Right atrium auricular region (tissue), 2 donors: ENCODE measurements at places on chromosomes 7 and 10. TPM values are rescaled to one million over a fixed set of nuclear protein-coding genes. Genes with fewer than 3 reads are reported as not detected.
A peak's percentile ranks its signal among the peaks of the same experiment; 100 is the strongest.

DNA sequence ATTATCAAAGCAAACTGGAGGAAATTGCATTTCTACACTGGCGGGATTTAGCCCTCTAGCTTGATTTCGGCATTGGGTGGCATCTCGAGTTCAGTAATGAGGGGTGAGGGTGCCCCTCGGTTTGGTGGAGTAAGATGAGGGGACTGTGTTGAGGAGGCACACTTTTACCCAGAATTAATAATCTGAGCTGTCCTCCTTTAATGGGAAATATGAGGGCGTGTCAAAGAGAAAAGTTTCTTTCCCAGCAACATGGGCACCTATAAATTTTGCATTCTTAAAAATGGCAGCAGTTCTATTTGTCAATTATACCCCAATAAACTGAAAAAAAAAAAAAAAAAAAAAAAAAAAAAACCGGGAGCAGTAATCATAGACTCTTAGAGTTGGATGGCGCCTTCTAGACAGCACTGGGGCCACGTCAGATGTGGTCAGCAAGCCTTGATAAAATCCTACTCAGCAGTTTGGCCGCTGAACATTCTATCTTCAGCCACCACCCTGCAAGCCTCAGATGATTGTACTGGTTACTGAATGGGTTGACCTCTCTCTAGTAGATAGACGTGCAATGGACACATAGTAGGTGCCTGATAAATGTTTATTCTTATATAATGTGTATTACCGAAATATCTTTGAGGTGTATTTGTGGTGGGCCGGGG is 931 bp downstream of the PAPSS2 start:
- no peaks in the 10 kb centered on the region for H3K4me1 ChIP-seq
- H3K27ac ChIP-seq: peak overlapping the region; percentile 82
- H3K27me3 ChIP-seq: no peaks in the 10 kb centered on the region

DNA sequence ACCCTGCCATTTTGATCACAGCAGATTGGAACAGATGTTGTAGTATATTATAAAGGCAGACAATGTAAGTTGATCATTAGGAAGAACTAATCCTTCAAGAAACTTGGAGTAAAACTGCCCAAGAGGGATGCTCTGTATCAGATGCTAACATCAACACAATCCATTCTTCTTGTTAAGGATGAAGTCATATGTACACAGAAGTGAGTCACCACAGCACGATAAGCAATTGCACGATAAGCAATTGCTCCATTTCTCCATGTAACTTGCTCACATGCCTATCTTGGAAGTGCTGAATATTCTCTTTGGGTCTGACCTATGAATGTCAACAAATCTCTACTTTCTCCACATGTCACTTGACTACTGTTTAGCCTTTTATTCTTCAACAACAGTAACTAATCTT is 41.5 kb upstream of the DMTF1 start:
- DNase-seq: no peak
- H3K4me3 ChIP-seq: no peak overlapping the region
- H3K27ac ChIP-seq: no peak overlapping the region
- H3K27me3 ChIP-seq: no peaks in the 10 kb centered on the region
- H3K36me3 ChIP-seq: no peaks in the 10 kb centered on the region

- H3K4me1 ChIP-seq: peaks cover 10% of the 10 kb centered on the region
- H3K4me3 ChIP-seq: peak within 1 kb of the TSS; percentile 40
- H3K27ac ChIP-seq: peak within 1 kb of the TSS; percentile 64
- H3K36me3 ChIP-seq: no peaks in the 10 kb centered on the region
- no peak for DNase-seq
- peaks cover 14% of the 10 kb centered on the region for H3K27me3 ChIP-seq
Observed at GRCh38 chr7:27130540-27131389, at the start of gene HOXA4. TSS of gene HOXA4 (minus strand) at chr7:27130757. CDS start at chr7:27130733, 24 bp downstream.

- H3K4me3 ChIP-seq: no peak overlapping the region
- H3K27me3 ChIP-seq: no peaks in the 10 kb centered on the region
- no peak for DNase-seq
- H3K36me3 ChIP-seq: no peaks in the 10 kb centered on the region
- no peaks in the 10 kb centered on the region for H3K4me1 ChIP-seq
Observed at GRCh38 chr7:28260969-28261368, 80.4 kb upstream of the JAZF1 start.

The WEE2 gene
- not detected for total RNA-seq

GRCh38 chr7:101173752-101174244 is 6.3 kb downstream of the NAT16 start:
- H3K4me3 ChIP-seq: peak overlapping the region; percentile 31
- peaks cover 40% of the 10 kb centered on the region for H3K4me1 ChIP-seq
- peaks cover 51% of the 10 kb centered on the region for H3K27me3 ChIP-seq
- H3K27ac ChIP-seq: no peak overlapping the region
- no peak for DNase-seq

The ATP5MK gene
- 554 TPM for total RNA-seq

DNA sequence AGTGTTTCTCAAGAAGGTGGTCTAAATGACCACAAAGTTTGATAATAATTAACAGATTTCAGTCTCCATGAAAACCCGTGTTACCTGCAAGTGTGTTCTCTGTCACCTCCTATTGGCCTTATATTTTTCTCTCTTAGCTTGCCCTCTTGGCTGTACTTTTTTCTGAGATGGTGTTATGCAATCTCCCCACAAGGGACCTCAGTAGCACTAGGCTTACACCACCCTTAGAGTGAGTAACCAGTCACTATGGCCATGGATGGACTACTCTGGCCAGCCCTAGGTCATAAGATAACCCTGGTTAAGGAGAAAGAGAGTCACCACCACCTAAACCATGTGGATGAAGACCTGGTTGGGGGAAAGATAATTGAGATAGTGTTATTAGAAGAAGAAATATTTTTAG is 76.8 kb downstream of the NPSR1 start:
- H3K4me3 ChIP-seq: no peak overlapping the region
- DNase-seq: no peak
- H3K27me3 ChIP-seq: no peaks in the 10 kb centered on the region
- H3K27ac ChIP-seq: no peak overlapping the region
- H3K4me1 ChIP-seq: no peaks in the 10 kb centered on the region

The MACC1 gene
- total RNA-seq: 0.26 TPM

DNA sequence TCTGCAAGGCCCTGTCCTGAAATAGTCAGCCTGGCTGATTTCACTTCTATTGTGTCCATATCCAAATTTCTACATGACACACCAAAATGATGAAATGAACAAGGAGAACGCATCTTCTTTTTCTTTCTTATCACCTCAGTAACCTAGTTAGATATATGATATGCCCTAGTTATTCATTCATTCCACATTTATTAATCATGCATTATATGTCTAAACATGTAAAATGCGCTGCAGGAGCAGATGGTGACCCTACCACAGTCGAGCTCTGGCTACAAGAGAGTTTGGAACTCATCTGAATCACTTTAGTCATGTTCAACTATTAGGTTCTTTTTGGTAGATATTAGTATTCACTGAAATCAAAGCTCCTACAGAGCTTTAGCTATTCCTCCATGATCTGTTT is 31.8 kb upstream of the VPS41 start:
- no peak overlapping the region for H3K27ac ChIP-seq
- no peak overlapping the region for H3K4me3 ChIP-seq
- H3K4me1 ChIP-seq: no peaks in the 10 kb centered on the region
- no peaks in the 10 kb centered on the region for H3K36me3 ChIP-seq
- no peak for DNase-seq

The UCN3 gene
- total RNA-seq: not detected

DNA sequence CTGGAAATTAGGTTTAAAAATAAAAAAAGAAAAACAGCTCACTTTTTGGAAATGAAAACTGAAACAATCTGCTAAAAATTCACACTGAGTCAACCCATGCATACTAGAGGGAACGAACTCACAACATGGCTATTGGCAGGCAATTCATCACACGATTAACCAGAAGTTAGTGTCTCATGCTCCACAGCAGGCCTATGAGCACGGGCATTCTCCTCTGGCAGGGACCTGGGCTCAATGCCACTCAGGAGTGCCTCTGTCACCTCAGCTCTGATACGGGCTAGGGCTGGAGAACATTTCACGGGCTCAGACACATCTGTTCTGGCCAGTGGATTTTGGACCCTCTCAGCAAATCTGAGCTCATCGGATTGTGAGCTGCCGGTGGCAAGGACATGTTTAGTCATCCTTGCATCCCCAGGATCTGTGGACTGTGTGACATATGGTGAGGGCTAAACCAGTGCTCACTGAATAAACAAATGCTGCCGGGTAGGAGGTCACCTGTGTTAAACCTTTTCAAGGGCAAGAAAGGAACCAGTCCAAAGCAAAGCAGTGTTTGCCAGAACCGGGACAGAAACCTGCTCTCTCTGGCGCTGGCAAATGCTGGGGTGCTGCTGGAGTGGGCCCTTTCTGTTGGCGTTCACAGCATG is 40.1 kb downstream of the POLR3A start:
- DNase-seq: no peak
- H3K4me1 ChIP-seq: peaks cover 6% of the 10 kb centered on the region
- peaks cover 83% of the 10 kb centered on the region for H3K36me3 ChIP-seq
- peak overlapping the region; percentile 77 for H3K27ac ChIP-seq
- H3K4me3 ChIP-seq: no peak overlapping the region

The IKZF1 gene
- total RNA-seq: 1.7 TPM

DNA sequence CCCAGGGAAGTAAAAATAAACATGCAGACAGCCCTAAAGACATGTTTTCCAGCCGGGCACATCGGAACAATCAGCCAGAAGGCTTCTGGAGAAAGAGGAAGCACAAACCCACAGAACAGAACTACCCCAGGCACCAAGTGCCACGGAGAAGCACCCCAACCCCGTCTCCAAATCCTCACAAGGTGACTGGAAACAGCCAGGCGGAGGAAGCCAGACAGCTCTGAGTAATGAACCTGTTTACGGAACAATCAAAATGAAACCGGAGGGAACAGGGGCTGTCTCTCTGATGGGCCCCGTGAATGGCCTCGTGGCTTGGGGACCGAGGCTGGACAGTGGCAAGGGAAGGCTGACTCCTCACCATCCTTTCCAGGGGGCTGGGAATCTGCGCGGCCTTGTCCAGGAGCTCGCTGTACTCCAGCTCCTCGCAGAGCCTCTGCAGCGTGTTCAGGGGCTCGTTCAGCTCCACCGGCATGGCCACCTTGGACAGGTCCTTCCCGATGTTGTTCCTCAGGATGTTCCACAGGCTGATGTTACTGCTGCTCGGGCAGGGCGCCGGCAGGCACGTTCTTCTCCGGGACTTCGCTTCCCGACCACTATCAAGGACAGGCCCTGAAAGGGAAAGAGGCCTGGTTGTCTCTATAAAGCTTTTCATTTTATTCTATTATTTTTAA is 77.0 kb upstream of the GSDME start:
- H3K27me3 ChIP-seq: no peaks in the 10 kb centered on the region
- DNase-seq: no peak
- peaks cover 5% of the 10 kb centered on the region for H3K4me1 ChIP-seq
- H3K36me3 ChIP-seq: no peaks in the 10 kb centered on the region
- H3K4me3 ChIP-seq: no peak overlapping the region

- H3K36me3 ChIP-seq: no peaks in the 10 kb centered on the region
- peak overlapping the region; percentile 89 for H3K27ac ChIP-seq
- peaks cover 31% of the 10 kb centered on the region for H3K4me1 ChIP-seq
- H3K27me3 ChIP-seq: no peaks in the 10 kb centered on the region
- H3K4me3 ChIP-seq: peak overlapping the region; percentile 46
- DNase-seq: peak; percentile 67
Observed at GRCh38 chr10:103917302-103918052, 507 bp downstream of the STN1 start.

GRCh38 chr7:45703373-45703821 is 129.2 kb downstream of the ADCY1 start:
- no peaks in the 10 kb centered on the region for H3K27me3 ChIP-seq
- peak; percentile 16 for DNase-seq
- H3K36me3 ChIP-seq: no peaks in the 10 kb centered on the region
- peaks cover 10% of the 10 kb centered on the region for H3K4me1 ChIP-seq
- no peak overlapping the region for H3K4me3 ChIP-seq

DNA sequence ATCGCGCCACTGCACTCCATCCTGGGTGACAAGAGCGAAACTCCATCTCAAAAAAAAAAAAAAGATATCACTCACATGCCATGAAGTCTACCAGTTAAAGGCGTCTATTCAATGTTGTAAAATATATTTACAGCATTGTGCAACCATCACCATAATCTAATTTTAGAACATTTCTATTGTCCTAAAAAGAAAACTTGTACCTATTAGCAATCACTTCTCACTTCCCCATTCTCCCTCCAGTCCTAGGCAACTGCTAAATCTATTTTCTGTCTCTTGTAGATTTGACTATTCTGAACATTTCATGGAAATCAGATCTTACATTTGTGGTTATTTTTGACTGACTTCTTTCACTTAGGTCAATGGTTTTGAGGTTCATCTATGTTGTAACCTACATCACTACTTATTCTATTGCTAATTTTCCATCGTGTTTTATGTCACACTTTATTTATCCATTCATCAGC is 25.2 kb upstream of the OTUD1 start:
- no peaks in the 10 kb centered on the region for H3K36me3 ChIP-seq
- no peak for DNase-seq
- H3K27ac ChIP-seq: no peak overlapping the region
- H3K4me1 ChIP-seq: no peaks in the 10 kb centered on the region

- DNase-seq: peak; percentile 94
- H3K4me3 ChIP-seq: no peak overlapping the region
- peak overlapping the region; percentile 97 for H3K27ac ChIP-seq
- peaks cover 89% of the 10 kb centered on the region for H3K4me1 ChIP-seq
Observed at GRCh38 chr10:110501142-110501937, 3.6 kb downstream of the DUSP5 start.

The POU6F2 gene
- total RNA-seq: 1.5 TPM

- H3K4me3 ChIP-seq: no peak overlapping the region
- no peak for DNase-seq
- no peak overlapping the region for H3K27ac ChIP-seq
- H3K4me1 ChIP-seq: no peaks in the 10 kb centered on the region
Observed at GRCh38 chr7:24936121-24936824, 43.7 kb downstream of the OSBPL3 start.

- DNase-seq: no peak
- no peaks in the 10 kb centered on the region for H3K36me3 ChIP-seq
- H3K4me1 ChIP-seq: peaks cover 10% of the 10 kb centered on the region
- H3K27ac ChIP-seq: no peak overlapping the region
Observed at GRCh38 chr7:92275327-92275726, 29.6 kb downstream of the ANKIB1 start.

DNA sequence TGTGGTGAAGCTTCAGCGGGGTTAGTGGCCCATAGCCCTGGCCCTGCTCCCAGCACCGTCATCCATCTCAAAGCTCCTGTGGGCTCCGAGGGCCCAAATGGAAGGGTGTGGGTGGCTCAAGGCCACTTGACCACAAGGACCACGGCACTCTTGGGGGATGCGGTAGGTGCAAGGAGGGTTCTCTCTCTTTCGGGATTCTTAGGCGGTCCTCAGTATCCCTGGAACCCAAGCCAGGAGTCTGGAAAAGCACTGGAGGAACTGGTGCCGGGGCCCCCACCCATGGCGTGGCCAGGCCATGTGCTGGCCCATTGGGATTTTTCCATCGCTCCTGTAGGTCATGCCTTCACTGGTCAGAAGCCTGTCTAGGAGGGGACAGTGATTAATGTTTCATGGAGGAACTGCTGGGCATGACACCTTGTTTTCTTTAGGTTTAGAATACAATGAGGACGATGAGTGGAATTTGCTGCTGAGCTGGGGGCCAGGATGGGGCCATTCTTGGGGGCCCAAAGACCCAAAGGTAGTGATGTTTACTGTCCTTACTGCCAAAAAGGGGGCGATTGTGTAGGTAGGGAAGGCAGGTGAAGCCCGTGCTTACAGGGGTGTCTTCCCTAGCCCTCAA is 16.7 kb downstream of the AQP1 start:
- H3K4me1 ChIP-seq: peaks cover 46% of the 10 kb centered on the region
- no peaks in the 10 kb centered on the region for H3K27me3 ChIP-seq
- no peak overlapping the region for H3K27ac ChIP-seq
- no peak overlapping the region for H3K4me3 ChIP-seq
- peaks cover 22% of the 10 kb centered on the region for H3K36me3 ChIP-seq
- DNase-seq: no peak

GRCh38 chr7:23396222-23397015 is 73.9 kb downstream of the IGF2BP3 start:
- H3K36me3 ChIP-seq: no peaks in the 10 kb centered on the region
- H3K4me1 ChIP-seq: no peaks in the 10 kb centered on the region
